Activated T-helper 1 cell treated with anti-CD3 and anti-CD28 coated beads, Interleukin-12 subunit alpha, Interleukin-12 subunit beta, Interleukin-2, Interleukin-4 antibody, amounts not matched to agents 30 ng/mL and 10 ng/mL and 1 ng/mL, durations not matched to agents 14 hours and 24 hours and 36 hours (primary cell): ENCODE measurements at places on chromosomes 6 and 20.

DNA sequence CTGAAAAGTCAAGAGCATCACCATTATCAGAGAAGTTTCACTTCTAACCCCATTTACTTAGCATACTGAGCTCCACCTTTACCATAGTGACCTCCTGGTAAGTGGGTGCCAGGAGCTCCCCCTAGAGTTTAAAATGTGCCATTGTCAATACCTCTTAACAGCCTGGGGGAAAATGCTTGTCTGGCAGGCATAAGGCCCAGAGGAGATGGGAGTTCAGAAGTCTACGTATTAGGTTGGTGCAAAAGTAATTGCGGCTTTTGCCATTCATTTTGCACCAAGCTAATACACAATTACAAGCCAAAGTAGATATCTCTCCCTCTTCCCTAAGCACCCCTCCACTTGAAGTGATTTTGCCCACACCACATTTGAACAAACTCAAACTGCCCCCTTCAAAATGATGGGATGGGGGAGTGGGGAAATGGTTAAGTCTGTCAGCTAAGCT is 919.0 kb downstream of the KIF16B start:
- no peak overlapping the region for H3K4me3 ChIP-seq
- H3K4me1 ChIP-seq: no peaks in the 10 kb centered on the region
- no peaks in the 10 kb centered on the region for H3K36me3 ChIP-seq
- H3K27me3 ChIP-seq: no peaks in the 10 kb centered on the region
- DNase-seq: no peak

DNA sequence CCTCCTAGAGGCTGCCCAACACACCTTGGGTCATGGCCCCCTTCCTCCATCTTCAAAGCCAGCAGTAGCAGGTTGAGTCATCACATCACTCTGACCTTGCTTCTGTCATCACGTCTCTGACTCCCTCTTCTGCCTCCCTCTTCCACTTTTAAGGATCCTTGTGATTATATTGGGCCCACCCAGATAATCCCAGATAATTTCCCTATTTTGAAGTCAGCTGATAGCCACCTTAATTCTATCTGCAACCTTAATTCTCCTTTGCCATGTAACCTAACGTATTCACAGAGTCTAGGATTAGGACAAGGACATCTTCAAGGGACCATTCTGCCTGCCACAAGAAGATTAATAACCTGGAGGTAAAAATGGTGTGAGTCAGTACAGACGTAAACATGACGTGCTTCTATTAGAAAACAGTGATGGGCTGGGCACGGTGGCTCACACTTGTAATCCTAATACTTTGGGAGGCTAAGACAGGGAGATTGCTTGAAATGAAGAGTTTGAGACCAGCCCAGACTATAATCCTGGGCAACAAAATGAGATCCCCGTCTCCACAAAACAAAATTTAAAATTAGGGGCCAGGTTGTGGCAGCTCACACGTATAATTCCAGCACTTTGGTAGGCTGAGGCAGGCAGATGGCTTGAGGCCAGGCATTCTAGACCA is 3.3 kb downstream of the ZSWIM3 start:
- H3K4me3 ChIP-seq: no peak overlapping the region
- no peak overlapping the region for H3K27ac ChIP-seq
- no peaks in the 10 kb centered on the region for H3K27me3 ChIP-seq
- peaks cover 33% of the 10 kb centered on the region for H3K4me1 ChIP-seq

DNA sequence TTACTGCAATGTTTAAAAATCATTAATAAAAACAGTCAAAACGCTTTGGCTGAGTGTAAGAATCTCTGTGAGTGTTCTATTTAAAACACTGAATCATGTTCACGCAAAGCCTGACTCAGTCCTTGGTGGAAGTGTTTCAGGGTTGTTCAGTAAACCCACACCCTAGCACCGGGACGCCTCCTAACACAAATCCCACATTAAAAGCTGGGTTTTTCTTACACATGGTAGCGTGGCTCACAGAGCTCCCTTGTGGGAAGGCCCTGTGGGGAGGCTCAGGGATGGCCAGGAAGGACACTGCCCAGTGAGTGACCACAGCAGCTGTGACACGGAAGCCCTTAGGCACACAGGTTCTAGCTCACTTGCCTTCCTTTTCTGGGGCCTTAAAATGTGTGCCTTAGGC is 80.2 kb downstream of the GMPR start:
- peaks cover 26% of the 10 kb centered on the region for H3K36me3 ChIP-seq
- H3K4me1 ChIP-seq: peaks cover 65% of the 10 kb centered on the region
- H3K27ac ChIP-seq: peak overlapping the region; percentile 81
- H3K27me3 ChIP-seq: no peaks in the 10 kb centered on the region
- H3K4me3 ChIP-seq: peak overlapping the region; percentile 11

DNA sequence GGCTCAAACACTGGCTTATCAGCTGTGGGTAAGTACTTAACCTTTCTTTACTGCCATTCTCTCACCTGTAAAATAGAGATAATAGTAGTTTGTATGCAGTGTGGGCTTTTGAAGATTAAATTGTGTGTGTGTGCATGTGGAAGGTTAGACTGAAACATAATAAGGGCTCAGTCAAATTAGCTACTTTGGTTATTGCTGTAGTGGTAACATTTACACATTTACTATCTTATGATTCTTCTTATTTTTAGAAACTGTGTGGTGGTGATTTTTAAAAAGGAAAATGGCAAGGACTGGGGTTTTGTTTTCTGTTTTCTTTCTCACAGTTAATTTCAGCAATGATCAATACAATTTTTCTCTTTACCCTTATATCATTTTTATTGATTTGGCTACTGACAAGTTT is 206.9 kb downstream of the NKAIN2 start:
- no peaks in the 10 kb centered on the region for H3K27me3 ChIP-seq
- H3K4me3 ChIP-seq: no peak overlapping the region
- no peak for DNase-seq
- H3K4me1 ChIP-seq: no peaks in the 10 kb centered on the region

DNA sequence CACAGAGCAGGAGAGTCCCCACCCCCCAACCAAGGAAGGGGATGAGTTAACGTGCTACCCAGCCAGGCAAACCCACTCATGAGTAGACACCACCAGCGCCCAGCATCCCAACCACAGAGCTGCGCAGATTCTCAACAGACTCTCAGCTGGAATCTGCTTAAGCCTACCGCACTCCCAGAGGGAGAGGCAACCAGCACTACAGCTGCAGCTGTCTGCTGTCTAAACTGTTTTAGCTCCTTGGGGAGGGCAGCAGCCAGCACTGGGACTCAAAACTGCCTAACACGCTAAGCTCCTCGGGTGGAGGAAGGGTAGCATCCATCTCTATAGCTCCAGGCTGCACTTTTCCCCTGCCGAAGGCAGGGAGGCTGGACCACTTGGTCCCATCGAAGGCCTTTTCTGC is 539.8 kb downstream of the EPHA7 start:
- H3K36me3 ChIP-seq: no peaks in the 10 kb centered on the region
- no peaks in the 10 kb centered on the region for H3K27me3 ChIP-seq
- H3K4me3 ChIP-seq: no peak overlapping the region
- H3K27ac ChIP-seq: no peak overlapping the region
- no peak for DNase-seq
- H3K4me1 ChIP-seq: no peaks in the 10 kb centered on the region

- no peaks in the 10 kb centered on the region for H3K27me3 ChIP-seq
- H3K4me3 ChIP-seq: no peak overlapping the region
- DNase-seq: no peak
- no peak overlapping the region for H3K27ac ChIP-seq
Observed at GRCh38 chr20:52965819-52966218, 6.3 kb upstream of the TSHZ2 start.

DNA sequence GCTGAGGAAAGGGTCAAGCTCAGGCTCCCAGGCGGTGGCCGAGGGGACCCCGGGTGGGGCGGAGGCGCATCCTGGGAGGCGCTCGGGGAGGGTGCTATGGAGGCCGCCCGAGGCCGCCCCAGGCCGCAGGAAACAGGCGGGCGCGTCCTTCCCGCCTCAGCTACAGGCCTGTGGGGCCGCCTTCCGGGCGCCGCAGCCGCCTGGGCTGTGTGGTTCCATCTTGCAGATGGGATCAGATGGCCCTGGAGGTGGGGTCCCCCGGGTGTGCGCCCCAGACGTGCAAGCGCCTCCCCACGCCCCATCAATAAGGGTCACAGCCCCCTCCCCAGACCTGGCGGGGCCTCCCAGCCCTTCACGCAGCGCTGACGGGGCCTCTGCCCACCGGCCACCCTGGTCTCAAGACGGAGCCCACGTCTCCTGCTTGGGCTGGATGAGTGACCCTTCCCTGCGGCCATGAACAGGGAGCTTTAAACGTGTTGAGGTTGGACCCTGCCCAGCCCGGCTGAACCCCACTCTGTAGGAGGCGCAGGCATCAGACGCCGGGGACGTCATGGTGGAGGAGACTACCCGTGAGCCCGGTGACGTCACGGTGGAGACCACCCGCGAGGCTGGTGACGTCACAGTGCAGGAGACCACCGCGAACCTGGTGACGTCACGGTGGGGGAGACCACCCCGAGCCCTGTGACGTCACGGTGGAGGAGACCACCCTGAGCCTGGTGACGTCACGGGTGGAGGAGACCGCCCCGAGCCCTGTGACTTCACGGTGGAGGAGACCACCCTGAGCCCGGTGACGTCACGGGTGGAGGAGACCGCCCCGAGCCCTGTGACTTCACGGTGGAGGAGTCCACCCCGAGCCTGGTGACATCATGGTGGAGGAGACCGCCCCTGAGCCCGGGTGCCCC is 267.0 kb downstream of the DLL1 start:
- H3K27me3 ChIP-seq: peaks cover 6% of the 10 kb centered on the region
- no peak overlapping the region for H3K27ac ChIP-seq
- H3K4me3 ChIP-seq: no peak overlapping the region
- DNase-seq: no peak
- no peaks in the 10 kb centered on the region for H3K36me3 ChIP-seq
- no peaks in the 10 kb centered on the region for H3K4me1 ChIP-seq
